SJSA1 (cell line): ENCODE measurements at places on chromosomes 5 and 9.
A peak's percentile ranks its signal among the peaks of the same experiment; 100 is the strongest.

DNA sequence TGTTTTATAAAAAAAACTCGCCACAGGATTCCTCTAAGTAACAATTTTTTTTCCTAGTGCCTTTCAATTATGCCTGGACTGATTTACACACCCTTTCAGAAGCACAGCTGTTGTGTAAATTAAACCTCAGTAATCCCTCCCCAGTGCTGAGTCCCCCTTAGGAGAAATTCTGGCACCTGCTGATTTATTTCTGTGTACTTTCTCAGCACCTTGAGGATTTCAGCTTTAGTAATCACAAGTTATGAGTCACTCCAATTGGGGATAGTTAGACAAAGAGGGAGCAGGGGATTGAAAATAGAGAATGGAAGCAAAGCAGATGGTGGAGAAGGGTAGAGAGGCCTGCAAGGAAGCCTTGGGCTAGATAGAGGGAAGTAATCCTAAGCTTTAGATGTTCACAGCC is 171.7 kb downstream of the TTLL11 start:
- DNase-seq, result no peak

- DNase-seq, result no peak
Measured at GRCh38 chr5:37208883-37209797, 40.0 kb downstream of the CPLANE1 start.

GRCh38 chr5:131019601-131020315 is 145.3 kb downstream of the HINT1 start:
- DNase-seq, result no peak

DNA sequence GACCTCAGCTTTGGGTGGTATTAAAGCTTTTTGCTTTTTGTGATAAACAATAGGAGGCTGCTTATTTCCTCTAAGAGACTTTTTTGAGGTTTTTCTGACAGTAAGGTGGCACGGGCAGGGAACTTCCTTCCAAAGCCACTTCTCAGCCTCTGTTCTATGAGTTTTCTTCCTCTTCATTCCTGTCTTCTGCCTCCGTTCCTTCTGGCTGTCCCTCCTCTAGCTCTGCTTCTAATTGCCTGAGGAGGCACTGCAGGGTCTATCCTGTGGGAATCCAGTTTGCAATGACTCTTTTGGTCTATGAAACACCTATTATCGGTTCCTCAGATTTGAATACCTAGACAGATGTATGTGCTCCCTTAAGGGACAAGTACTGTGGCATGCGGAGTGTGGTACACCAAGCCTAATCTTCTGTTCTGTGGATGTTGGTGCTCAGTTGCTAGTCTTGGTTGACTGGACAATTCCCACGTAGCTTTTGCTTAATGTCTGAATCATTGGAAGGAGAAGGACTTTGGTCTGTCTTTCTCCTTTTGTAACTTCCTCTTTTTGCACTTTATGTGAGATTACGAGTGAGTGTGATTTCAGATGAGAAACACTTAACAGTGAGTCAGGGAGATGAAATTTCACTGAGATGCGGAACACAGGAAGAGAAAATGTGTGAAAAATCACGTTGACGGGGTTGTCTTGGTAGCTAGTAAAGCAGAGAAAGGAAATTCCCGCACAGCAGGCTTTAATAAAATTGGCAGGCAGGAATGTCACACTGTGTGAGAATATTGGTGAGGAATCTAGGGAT is 305.2 kb downstream of the EFNA5 start:
- DNase-seq, result peak; percentile 26

- peak; percentile 68 for DNase-seq
Measured at GRCh38 chr9:613771-614347, 227.6 kb upstream of the DMRT1 start.
